Activated T-cell treated with anti-CD3 and anti-CD28 coated beads, Interleukin-2, amount 50 U/mL, for 4 hours (primary cell): ENCODE measurements at places on chromosomes 11 and 22. TPM values are rescaled to one million over a fixed set of nuclear protein-coding genes. Genes with fewer than 3 reads are reported as not detected.

- DNase-seq, result no peak
These were observed 83.3 kb upstream of the PICALM start for GRCh38 chr11:86152006-86152862.

- peak; percentile 2 for DNase-seq
These were observed 90.2 kb upstream of the KCNQ1OT1 start for GRCh38 chr11:2789791-2790567.

DNA sequence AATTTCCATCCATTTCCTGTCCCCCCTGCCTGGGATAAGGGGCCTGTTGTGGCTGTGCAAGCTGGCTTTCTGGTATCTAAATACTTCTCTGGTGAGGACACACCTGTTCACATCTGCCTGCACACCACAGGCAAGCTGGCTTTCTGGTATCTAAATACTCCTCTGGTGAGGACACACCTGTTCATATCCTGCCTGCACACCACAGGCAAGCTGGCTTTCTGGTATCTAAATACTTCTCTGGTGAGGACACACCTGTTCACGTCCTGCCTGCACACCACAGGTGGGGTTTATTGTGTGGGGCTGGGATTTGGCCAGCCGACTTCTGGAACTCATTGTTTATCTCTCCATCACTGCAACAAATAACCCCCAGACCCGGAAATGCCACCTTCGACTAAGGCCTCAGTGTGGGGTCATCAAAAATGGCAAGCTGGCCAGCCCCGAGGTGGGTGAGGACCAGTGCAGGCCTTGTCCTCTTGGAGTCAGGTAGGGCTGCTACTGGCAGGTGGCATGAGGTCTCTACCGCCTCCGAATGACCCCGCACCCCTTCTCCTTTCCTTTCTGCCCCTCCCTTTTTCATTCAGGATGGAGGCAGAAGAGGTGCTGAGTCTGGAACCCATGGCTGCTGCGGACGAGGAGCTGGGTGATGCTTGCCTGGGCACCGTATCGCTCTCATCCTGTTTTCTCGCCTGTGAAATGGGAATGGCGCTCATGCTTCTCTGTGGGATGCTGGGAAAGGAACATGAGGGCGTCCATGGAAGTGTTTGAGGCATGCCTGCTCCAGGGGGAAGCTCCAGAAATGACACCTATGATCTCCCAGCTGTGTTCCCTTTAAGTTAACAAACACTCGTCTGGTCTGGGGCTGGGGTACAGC is 43.5 kb upstream of the MYEOV start:
- DNase-seq, result no peak

- DNase-seq, result no peak
These were observed 15.0 kb downstream of the TUB start for GRCh38 chr11:8095806-8096522.

- no peak for DNase-seq
These were observed 431.2 kb downstream of the METTL15 start for GRCh38 chr11:28539239-28540030.

DNA sequence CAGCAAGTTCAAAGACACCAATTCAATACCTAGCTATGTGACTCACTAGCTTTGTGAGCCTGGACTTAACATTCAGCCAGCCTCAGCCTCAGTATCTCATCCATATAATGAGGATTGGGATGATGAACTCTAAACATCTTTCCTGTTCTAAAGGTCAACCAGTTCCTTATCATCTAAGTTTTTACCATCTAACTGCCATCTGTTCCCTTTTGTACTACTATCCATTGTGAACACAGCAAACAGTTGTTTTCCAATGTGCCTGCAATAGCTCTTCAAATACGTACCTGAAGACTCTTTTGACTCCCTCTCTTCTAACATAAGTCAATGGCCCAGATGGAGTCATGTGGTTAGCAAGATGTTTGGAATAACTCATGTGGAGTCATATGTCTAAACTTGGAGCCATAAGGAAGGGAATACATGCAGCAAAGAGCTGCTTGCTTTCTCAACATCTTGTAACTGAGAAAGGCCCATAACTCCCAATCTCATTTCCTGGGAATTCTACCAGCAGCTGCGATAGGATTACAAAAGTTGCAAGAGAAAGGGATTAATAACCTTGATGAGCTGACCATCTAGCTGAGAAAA is 19.4 kb downstream of the SYTL2 start:
- DNase-seq, result no peak

- DNase-seq, result no peak
These were observed 437.3 kb upstream of the CADM1 start for GRCh38 chr11:115941481-115941993.

GRCh38 chr11:8381871-8382396 is 118.3 kb upstream of the LMO1 start:
- no peak for DNase-seq

GRCh38 chr22:44545773-44546172 is 47.7 kb upstream of the RTL6 start:
- no peak for DNase-seq

TUB gene
- 0.32 TPM for total RNA-seq

GRIA4 gene
- not detected for total RNA-seq

HBE1 gene
- 1.3 TPM for total RNA-seq

MMP1 gene
- not detected for total RNA-seq

NXPE4 gene
- not detected for total RNA-seq

TLCD5 gene
- total RNA-seq, result 0.26 TPM

CDHR5 gene
- not detected for total RNA-seq

MORC2 gene
- total RNA-seq, result 26.9 TPM

CASP5 gene
- total RNA-seq, result not detected
